ENCODE measurements at places on chromosomes 11 and 22. TPM values are rescaled to one million over a fixed set of nuclear protein-coding genes. Genes with fewer than 3 reads are reported as not detected.

CALCA gene
- total RNA-seq, result not detected

DDTL gene
- 1.6 TPM for total RNA-seq

LIF gene
- 84.0 TPM for total RNA-seq

FAM76B gene
- 21.2 TPM for total RNA-seq

PRR33 gene
- total RNA-seq, result not detected

TTC28 gene
- 28.3 TPM for total RNA-seq

ISX gene
- total RNA-seq, result not detected

ART5 gene
- total RNA-seq, result not detected

PTGDR2 gene
- total RNA-seq, result not detected

CRACR2B gene
- 6.4 TPM for total RNA-seq

POLA2 gene
- total RNA-seq, result 3.2 TPM

YAP1 gene
- total RNA-seq, result 98.1 TPM

CSNK2A3 gene
- 3.1 TPM for total RNA-seq

PAMR1 gene
- total RNA-seq, result 1.8 TPM

NEFH gene
- total RNA-seq, result 0.15 TPM

HARBI1 gene
- 6.8 TPM for total RNA-seq

GAB2 gene
- total RNA-seq, result 11.0 TPM

GGTLC2 gene
- not detected for total RNA-seq

PDE2A gene
- 1.9 TPM for total RNA-seq

RIBC2 gene
- total RNA-seq, result 0.30 TPM

DLG2 gene
- total RNA-seq, result 0.85 TPM

CHST1 gene
- not detected for total RNA-seq

KRTAP5-5 gene
- not detected for total RNA-seq

TESMIN gene
- total RNA-seq, result 5.0 TPM

RTL10 gene
- total RNA-seq, result 6.3 TPM

CYP2D6 gene
- total RNA-seq, result 0.89 TPM

NPAS4 gene
- total RNA-seq, result not detected

ROBO4 gene
- total RNA-seq, result 4.2 TPM

MYOD1 gene
- total RNA-seq, result not detected

RIC3 gene
- 6.1 TPM for total RNA-seq
